ENCODE measurements at places on chromosomes 16 and 17.

GRCh38 chr17:38465391-38466345 is 37.4 kb downstream of the ARHGAP23 start:
- DNase-seq, result peak; percentile 67

- DNase-seq, result no peak
Measured at GRCh38 chr16:48608871-48609651, 919 bp downstream of the N4BP1 start.

DNA sequence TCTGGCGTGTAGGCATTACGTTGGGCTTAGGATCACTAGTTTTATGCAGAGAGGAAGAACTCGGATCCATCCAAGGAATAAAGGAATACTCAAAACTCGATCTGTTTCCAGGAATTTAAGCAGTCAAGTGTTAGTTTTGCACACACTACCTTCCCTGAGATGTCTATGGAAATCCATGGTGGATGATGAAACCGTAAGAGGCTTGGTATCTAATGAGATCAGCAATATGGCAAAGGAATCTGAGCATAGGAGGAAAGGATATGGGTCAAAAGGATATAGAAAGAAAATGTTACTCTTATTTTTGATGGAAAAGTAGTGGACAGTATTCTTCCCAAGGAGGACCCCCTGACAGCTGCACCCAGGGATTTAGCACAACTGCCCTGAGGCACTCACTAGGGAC is 59.6 kb downstream of the SMG6 start:
- DNase-seq, result no peak

DNA sequence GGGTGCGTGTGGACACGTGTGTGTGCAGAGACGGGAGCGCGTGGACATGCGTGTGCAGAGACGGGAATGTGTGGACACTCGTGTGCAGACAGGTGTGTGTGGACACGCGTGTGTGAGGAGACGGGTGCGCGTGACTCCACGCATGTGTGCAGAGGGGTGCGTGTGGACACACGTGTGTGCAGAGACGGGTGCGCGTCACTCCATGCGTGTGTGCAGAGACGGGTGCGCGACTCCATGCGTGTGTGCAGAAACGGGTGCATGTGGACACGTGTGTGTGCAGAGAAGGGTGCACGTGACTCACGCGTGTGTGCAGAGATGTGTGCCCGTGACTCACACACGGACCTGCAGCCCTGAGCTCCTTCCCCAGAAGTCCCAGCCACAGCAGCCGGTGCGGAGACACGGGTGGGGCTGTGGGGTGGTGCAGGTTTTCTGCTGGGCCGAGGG is 2.2 kb upstream of the CD7 start:
- no peak for DNase-seq

DNA sequence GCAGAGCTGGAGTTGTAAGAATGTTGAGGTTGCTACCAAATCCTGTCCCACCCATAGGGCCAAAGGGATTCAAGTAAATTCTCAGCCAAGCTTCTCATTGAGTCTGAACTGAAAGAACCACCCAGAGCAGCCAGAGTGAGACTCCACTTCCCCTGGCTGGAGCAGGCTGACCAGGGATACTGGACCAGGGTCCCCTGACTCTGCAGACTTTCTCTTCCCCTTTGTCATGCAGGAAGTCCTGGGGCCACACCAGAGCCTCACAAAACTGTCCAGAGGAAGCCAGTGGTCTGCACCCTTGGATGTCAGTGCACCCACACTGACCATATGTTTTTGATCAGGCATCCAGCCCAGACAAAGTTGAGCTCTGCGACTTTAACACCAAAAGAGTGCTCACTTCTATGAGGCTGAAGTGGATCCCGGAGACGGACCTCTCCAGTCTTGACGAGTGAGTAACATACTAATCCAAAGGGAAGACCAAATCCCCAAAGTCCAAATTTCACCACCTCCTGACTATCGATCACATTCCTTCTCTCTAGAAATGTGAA is 4.1 kb downstream of the NXN start:
- no peak for DNase-seq

- DNase-seq, result no peak
Measured at GRCh38 chr17:81111066-81111465, 54.2 kb upstream of the PVALEF start.

GRCh38 chr16:11105038-11105903 is 150.7 kb downstream of the SOCS1 start:
- DNase-seq, result no peak

GRCh38 chr16:52832771-52833170 is 219.9 kb downstream of the CHD9NB start:
- DNase-seq, result no peak

DNA sequence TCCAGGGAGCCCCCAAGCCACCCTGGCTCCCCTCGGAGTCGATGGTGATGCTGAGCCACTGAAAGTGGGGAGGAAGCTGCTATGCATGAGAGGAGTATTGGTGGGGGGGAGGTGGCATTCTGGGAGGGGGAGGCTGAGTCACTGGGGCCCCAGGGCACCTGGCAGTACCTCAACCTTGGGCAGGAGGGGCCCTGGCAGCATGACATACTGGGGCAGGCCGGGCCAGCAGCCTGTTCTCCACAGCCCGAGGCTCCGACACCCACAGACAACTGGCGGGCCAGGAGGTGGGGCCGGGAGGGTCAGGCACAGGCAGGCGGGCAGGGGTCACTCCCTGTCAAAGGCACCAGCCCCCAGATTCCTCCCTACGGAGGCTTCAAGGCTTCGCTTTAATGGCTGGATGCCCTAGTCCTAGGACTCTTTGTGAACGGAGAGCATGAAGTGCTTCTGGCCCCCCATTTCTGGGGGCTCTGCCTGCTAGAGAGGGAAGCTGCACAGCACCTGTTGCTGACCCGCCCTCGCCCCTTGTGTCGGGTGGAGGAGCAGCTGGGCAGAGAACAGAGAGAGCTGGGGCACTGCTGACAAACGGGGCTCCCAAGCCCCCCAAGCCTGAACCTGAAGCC is 928 bp downstream of the CASKIN2 start:
- DNase-seq, result peak; percentile 66

GRCh38 chr16:86892509-86892908 is 314.2 kb downstream of the FOXL1 start:
- no peak for DNase-seq

DNA sequence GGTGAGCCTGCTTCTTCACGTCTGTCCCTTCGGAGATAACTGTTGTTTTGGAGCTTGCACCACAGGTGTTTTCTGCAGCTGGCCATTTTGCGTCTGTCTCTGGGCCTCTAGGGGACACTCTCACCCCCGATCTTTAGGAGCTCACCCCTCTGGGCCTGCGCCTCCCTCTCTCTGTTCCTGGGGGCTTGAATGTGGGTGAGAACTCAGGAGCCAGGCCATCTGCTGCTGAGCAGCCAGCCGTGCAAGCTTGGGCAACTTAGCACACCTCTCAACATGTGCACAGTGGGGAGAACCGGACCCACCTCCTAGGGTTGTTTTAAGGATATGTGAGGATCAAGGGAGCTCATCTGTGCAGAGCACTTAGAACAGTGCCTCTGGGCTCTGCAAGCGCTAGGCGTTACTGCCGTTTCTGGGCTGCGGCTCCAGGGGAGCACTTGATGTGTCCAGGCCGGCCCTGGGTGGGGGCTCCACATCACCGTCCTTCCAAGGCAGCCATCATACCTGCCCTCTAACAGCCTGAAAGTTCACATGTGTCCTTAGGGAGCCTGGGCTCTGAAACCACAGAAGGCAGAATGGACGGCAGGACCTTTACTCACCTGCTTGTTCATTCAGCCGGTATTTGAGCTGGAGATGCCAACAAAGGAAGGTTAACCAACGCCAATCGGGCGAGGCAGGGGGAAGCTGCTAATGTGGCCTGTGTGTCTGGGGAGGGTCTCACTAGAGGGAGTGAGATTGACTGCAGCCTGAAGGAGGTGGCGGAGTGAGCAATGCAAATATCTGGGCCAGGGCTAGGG is 66.3 kb downstream of the MRC2 start:
- DNase-seq, result no peak

GRCh38 chr17:32298721-32299579 is 33.3 kb downstream of the RHBDL3 start:
- no peak for DNase-seq

GRCh38 chr16:12494661-12495060 is 309.0 kb downstream of the CPPED1 start:
- DNase-seq, result no peak

DNA sequence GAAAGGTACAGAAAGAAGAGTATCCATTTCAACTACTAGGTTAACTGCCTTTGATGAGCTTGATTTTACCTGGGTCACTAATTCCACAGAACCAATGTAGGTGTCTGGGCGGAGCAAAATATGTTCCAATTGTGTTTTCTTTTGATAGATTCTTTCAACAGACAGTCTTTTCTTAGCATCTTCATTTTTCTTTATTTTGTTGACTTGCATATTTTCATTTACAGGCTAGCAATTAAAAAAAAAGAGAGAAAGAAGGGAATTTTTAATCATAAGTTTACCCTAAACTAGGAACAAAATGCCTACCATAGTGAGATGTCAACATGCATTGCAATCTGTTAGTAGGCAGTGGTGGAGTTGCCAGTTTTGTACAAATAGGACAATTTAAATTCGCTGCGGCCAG is 1.0 kb downstream of the TOP2A start:
- DNase-seq, result no peak

DNA sequence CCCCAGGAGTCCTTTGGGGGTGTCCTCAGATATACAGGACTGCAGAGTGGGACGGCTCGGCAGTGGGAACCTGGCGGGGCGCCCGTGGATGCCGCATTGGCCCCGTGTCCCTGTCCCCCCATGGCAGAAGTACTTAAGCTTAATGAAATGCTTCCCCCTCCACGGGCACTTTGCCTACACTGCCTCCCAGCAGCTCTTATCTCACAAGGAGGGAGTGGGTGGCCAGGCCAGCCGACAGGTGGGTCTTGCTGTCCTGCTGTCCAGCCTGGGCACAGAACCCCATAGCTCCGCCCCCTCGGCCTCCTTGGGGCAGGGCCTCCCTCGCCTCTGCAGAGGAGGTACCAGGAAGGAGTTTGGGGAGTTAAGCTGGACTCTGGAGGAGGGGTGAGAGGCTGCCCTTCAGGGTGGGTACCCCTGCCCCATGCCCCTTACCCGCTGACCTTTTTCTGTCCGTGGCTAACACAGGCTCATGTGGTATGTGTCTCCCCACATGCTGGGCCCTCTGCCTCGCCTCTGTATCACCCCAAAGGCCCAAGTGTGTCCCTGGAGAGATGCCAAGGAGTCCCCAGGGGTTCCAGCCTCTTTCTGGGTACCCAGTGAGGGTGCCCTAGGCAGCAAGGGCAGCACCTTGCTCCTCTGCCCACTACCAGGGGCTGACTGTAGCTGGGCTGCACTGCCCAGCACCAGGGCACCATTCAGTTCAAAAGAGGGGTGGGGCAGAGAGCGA is 8.7 kb downstream of the THRA start:
- no peak for DNase-seq

- no peak for DNase-seq
Measured at GRCh38 chr17:64658931-64659330, 3.2 kb downstream of the SMURF2 start.

DNA sequence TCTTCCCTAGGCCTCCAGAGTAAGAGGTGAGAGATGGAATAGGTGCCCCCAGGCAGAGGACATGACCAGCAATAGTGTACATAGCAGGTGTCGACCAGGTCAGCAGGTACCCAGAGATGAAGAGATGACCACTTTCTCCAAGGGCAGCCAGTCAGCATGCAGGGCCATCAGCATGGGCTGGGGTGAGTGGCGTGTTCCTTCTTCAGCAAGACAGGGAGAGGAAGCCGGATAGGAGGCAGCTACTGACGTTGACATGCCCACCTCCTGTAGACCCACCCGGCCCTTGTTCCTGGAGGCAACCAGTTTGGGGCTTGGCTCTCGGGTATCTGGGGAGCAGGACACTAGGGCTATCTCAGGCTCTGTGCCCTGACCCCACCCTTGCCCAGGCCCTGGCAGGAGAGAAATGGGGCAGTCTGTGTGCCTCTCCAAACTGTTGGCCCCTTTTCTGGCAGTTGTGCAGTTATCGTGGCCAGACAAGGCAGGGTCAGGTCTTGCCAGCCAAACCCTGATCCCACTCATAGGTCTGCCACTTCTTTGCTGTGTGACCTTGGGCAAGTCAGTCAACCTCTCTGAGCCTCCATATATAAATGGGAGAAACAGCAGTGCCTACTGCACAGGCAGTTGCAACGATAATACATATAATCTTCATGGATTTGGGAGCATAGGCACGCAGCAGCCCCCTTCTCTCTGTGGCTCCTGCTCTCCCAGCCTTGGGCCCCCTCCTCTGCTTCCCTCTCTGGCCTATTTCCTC is 1.4 kb upstream of the NDRG4 start:
- no peak for DNase-seq

DNA sequence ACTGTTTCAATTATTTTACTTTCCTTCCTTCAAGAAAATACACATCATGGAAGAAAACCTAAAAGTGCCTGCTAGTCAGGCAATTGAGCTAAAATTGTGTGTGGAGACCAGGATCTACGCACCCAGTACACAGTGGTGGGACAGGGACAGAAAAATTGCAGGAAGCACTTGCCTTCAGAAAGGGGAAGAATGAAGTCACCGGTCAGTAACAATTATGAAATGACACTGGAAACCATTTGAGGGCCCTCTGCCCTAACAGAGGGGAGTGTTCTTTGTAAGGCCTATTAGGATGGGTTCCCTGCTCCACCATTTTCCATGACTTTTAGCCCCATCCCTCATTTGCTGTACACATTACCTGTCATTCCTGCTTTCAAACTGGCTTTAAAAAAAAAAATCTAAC is 4.5 kb upstream of the PHAF1 start:
- no peak for DNase-seq

- DNase-seq, result no peak
Measured at GRCh38 chr17:31472137-31472536, 80.7 kb downstream of the RAB11FIP4 start.

DNA sequence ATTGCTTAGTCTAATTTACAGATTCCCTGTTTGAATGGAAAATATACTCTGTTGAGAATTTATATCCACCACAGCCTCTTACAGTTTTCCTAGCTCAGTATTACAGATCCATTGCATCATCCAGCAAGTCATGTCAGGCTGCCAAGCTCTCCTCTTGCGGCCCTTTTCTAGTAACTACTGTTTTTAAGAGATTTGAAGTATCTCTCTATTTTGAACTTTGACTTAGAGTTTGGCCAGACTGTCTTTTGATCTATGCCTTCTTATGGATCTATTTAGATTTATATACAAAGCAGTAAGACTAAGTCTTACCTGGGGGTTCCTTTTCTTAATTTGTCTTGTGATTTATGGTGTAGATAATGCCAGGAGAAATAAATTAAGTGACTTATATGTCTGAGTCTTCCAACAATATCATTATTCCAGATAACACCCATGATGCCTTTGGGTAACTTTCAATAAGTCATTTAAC is 53.1 kb upstream of the ABCC11 start:
- DNase-seq, result no peak

DNA sequence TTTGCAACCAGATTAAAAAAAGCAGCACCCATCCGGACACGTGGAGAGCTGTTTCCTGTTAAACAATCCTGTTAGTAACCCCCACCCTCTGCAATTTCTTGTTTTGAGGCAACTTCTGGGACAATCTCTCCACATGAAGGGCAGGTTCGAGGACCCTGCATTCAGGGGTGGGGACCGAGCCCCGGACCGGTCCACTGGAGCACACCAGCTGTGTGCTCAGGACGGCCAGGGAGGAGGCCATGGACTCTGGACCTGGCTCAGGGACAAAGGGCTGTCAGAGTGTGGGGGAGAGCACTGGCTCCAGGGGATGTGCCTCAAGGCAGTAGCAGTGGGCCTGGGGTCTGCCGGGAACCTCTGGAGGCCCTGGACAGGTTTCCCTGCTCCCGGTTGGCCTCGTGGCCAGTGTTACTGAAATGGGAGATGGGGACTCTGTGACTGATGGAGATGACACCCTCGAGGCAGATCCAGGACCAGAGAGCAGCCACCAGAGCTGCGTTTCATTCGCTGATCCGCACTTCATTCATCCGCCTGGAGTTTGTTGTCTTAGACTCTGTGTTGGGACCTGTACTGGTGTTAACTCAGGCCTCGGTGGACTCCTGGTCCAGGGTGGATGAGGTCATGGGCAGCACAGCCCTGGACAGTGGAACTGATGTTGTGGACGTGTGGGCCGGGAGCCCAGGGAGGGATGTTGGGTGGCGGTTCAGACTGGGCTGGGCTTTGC is 2.9 kb upstream of the CPNE7 start:
- DNase-seq, result no peak
